Activated T-cell treated with anti-CD3 and anti-CD28 coated beads, Interleukin-2, amount 50 U/mL, for 24 hours (primary cell): ENCODE measurements at places on chromosomes 2 and 18.

- no peak for DNase-seq
Observed at GRCh38 chr2:143584936-143585335, 455.7 kb downstream of the ARHGAP15 start.

DNA sequence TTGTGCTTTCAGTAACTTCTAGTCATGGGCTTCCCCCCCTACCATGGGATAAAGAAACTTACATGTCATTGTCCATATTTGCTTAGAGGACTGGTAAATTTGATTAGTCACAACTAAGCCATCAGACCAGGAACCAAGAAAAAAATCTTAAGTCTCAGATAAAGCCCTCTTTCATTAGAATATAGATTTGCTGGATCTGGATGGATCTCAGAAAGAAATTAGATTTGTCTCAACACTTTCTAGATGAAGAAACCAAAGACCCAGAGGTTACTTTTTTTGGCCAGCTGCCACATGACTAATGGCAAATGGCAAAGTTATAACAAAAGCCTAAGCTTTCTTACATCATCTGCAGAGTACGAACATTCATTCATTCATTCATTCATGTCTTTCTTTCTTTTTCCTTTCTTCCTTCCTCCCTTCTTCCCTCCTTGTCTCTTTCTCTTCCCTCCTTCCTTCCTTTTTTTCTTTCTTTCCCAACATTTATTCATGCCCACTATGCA lies 60.2 kb downstream of the CDCA7 start:
- no peak for DNase-seq

DNA sequence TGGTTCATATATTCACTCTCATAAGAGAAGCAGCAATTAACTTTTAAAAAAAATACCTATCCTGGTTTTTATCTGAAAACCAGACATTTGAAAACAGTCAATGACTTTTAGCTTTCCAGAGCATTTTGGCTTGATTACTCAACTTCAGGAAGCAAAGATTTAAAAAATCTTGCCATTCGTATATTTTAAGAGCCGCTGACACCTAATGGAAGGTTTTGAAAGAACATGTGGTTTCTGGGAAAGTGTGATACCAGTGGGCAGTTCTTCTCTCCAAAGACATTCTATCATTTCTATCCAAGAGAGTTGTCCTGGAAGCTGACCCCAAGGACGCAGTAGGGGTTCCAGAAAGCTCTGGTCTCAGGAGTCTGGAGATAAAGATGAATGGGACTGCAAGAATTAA lies 234.7 kb downstream of the TTC32 start:
- DNase-seq: no peak

DNA sequence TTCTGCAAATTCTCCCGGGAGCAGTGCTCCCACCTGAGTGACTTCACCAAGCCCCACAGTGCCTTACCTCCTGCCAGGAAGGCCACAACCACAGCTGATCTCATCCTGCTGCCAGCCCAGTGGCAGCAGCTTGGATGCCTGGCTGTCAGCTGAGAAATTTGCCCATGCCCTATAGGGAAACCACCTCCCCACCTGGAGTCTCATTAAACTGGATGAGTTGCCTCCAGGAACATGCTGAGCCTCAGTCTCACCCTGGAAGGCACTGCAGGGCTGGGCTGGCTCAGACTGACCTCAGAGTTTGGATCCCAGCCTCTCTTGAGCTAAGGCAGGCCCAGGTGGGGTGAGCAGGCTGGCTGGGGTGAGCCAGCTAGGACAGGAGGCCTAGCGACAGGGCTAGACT lies 23.3 kb downstream of the REEP1 start:
- no peak for DNase-seq
